ENCODE measurements at places on chromosomes 13 and 19.

GRCh38 chr13:21879263-21879914 is 208.5 kb downstream of the FGF9 start:
- no peak for DNase-seq

- no peak for DNase-seq
These were observed 107.6 kb downstream of the PIBF1 start for GRCh38 chr13:72889495-72889894.

GRCh38 chr19:46928951-46929350 is 68.2 kb downstream of the ARHGAP35 start:
- no peak for DNase-seq

DNA sequence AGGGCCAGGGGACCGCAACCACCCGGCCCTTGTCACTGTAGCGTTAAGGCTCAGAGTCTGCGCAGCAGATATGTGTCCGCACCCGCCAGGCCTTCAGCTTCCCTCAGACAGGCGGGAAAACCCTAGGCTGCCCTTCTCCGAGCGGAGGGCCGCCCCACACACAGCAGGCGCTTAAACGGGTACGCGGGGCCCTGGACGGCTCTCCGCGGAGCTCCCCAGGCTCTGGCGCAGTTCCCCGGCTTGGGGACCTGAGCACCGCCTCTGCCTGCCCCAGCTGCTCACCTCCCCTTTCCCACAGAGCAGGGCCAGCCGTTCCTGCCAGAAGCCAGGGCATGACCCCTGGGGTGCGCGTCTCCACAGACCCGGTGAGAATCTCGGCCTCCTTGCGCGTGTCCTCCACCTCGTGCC is 593 bp downstream of the ZNF135 start:
- DNase-seq = no peak

GRCh38 chr19:42075364-42075615 is 676 bp upstream of the ZNF574 start:
- DNase-seq = no peak

All from activated gamma-delta T cell treated with anti-CD3 and anti-CD28 coated beads, Interleukin-2, amount 50 U/mL, for 16 hours (primary cell).